ENCODE measurements at places on chromosomes 16 and 17.

GRCh38 chr17:74340470-74341023, 14.5 kb downstream of the KIF19 start:
- no peak for DNase-seq

GRCh38 chr17:20611309-20611708, 31.8 kb downstream of the CDRT15L2 start:
- no peak for DNase-seq

DNA sequence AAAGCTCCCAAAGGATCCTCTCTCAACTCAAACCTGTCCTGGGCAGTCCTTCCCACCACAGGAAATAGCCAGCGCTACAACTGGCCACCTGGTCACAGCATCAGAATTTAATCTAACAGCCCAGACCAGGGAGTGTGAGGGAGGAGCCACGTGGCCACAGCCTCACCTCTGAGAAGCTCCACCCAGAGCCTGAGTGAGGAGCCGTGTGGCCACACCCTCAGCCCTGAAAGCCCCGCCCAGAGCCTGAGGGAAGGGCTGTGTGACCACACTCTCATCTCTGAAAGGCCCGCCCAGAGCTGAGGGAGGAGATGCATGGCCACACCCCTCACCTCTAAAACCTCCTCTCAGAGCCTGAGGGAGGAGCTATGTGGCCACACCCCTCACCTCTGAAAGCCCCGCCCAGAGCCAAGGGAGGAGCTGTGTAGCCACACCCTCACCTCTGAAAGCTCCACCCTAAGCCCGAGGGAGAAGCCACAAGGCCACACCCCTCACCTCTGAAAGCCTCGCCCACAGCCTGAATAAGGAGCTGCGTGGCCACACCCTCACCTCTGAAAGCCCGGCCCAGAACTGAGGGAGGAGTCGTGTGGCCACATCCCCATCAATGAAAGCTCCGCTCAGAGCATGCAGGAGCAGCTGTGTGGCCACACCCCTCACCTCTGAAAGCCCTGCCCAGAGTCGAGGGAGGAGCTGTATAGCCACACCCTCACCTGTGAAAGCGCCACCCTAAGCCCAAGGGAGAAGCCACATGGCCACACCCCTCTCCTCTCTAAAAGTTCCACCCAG, 28.6 kb downstream of the SLC38A8 start:
- DNase-seq, result no peak

GRCh38 chr17:8947201-8947600, 18.3 kb downstream of the PIK3R5 start:
- DNase-seq, result no peak

- DNase-seq, result no peak
Measured at GRCh38 chr17:62186841-62187240, 121.8 kb upstream of the MED13 start.

- DNase-seq, result no peak
Measured at GRCh38 chr16:52535076-52535475, 11.9 kb downstream of the TOX3 start.

DNA sequence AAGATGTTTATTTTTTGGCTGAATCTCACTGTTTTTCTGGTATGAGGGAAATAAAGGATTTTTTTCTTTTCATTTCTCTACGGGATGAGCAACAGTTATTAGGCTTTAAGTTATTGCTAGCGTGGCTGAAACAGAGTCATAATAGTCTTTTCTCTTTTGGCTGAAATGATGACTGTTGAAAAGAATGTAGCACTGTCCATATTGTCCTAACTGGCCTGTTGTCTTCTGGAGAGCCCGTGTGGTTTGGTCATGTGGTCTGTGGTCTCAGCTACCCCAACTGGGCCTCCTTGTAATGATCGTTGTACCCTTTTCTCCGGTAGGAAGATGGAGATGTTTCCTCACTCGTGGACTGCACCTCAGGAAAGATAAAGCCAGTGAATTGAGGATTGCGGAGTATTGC, 36.6 kb downstream of the EPN2 start:
- no peak for DNase-seq

DNA sequence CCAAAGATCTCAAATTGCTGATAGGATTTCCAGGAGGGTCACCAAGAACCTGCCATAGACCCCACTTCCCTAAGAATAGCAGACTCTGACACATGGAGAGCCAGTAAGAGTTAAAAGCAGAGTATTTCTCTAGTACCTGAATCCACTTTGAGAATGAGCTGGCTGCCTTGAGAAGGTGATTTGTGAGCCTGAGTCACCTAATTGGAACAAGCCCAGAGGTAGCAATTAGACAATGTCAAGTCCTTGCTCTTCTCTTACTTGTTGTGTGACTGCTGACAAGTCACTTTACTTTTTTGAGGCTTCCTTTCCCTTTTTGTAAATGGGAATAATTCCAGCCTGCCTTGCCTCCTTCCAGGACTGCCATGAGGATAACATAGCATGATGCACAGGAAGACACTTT, 76.1 kb upstream of the ASIC2 start:
- DNase-seq, result no peak

GRCh38 chr16:49277386-49277742, 4.3 kb downstream of the CBLN1 start:
- DNase-seq, result no peak

- peak; percentile 88 for DNase-seq
Measured at GRCh38 chr17:79728169-79728907, 2.4 kb upstream of the ENPP7 start.

DNA sequence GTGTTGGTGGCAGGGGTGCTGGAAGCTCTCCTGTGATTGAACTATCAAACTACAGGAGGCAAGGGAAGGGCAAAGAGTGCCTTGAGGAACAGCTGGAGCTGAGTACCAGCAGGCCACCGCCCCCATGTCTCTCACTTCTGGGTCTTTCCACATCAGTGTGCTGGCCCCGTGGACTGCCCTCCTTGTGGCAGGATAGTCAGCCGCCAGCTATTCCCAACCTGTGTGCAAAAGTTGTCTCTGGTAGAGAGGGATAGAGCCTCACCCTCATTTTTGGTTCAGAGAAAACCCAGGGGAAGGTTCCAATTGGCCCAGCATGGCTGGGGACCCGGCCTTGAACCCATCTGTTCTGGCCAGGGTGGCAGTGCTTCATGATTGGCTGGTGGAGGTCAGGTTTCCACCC, 211.8 kb downstream of the IRF8 start:
- no peak for DNase-seq
